ENCODE measurements at places on chromosomes 2 and 18.

- DNase-seq: peak; percentile 92
Measured at GRCh38 chr2:217223222-217223930, 363.5 kb upstream of the TNP1 start.

DNA sequence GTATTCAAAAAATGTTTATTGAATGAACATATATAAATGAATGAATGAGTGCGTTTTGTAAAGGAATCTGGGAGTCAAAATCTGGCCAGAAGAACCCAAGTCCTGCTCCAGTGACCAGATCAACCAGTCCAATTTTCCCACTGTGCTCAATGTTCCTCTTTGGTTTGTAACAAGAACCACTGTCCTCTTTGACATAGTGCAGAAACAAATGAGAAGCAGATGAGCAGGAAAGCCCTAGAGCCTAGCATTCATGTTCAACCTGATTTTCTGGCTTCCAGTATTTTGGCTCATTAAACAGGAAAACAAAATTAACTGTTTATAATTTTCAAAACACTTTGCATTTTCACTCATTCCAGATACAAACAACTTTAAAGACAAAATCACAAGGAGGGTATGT, 23.2 kb downstream of the FAM124B start:
- DNase-seq: no peak

DNA sequence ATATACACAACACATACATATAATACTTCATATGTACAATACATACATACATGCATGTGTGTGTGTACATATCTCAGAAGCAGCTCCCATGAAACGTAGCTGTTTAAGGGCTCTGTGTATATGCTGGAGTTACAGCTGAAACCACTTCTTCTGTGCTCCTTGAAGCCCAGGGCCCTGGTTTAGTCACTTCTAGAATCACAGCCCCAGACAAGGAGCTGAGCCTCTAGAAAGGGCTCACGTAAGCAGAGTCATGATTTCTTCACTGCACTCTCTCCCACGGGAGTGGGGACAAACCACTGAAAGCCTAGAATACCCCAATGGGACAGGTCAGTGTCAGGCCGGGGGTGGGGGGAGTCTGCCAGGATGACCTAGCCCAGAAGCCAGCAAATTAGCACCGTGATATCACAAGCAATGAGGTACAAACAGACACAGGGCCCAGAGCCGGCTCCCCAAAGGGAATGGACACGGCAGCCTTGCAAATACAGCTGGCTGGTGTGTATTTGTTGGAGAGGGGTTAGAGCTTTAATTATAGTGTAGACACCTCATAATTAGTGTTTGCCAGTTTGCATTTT, 90.3 kb downstream of the C1QL2 start:
- DNase-seq: no peak

DNA sequence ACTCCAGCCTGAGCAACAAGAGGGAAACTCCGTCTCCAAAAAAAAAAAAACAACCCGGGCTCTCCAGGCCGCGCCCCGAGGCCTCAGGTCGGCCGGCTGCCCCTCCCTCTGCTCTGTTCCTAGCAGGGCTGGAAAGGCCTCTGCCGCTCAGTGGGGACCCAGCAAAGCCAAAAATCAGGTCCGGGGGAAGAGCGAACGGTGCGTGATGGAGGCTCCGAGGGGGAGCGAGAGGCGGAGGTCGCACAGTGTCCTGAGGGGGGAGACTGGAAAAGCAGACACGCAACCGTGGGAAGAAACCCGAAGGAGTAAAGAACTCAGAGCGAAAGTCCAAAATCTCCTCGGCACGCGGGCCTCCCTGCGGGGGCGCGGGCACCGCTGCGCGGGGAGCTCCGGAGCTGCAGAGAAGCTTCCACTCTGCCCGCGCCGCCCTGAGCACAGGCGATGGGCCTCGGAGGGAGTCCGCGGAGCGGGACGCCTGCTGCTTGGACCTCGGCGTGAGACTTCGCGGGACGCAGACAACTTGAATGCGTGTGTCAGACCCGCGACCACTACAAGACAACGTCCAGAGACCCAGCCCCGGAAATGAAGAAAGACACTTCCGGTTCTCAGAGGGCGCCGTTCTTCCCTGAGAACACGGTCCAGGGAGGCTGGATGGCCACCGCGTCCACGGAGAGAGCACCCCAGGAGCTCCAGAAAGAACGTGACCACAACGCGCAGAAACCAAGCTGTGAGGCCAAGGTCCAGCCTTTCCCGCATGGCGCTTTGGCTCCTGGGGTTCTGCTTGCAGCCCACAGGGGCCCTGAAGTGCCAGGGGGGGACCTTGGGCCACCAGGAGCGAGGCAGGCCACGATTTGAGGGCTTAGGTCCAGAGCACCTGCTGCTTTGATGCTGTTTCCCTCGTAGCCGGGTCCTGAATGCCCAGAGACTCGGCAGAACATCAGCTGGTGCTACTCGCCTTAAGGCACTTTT, 219.8 kb downstream of the DPP10 start:
- no peak for DNase-seq

GRCh38 chr2:73972846-73973245, 11.9 kb upstream of the TET3 start:
- DNase-seq: no peak

DNA sequence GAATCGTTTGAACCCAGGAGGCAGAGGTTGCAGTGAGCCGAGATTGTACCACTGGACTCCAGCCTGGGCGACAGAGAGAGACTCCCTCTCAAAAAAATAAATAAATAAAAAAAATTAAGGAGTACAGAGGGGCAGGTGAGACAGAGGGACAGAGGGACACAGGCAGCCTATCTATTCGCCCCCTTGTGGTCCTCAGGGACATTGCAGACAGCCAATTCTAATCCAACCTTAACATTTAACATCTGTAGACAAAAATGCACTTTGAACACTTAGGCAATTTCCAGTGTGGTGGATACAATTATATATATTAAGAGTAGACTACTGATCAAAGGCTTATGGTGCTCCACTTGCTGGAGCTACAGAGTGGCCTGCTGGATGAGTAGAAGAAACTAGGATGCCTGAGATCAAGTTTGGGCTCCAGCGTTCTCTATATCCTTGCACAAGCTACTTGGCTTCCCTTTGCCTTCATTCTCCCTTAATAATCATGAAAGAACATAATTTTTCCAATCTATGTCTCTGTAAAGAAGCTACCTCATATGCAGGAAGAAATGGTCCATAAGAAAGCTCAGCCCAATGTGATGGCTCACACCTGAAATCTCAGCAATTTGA, 8.2 kb upstream of the SMARCAL1 start:
- DNase-seq: peak; percentile 63

DNA sequence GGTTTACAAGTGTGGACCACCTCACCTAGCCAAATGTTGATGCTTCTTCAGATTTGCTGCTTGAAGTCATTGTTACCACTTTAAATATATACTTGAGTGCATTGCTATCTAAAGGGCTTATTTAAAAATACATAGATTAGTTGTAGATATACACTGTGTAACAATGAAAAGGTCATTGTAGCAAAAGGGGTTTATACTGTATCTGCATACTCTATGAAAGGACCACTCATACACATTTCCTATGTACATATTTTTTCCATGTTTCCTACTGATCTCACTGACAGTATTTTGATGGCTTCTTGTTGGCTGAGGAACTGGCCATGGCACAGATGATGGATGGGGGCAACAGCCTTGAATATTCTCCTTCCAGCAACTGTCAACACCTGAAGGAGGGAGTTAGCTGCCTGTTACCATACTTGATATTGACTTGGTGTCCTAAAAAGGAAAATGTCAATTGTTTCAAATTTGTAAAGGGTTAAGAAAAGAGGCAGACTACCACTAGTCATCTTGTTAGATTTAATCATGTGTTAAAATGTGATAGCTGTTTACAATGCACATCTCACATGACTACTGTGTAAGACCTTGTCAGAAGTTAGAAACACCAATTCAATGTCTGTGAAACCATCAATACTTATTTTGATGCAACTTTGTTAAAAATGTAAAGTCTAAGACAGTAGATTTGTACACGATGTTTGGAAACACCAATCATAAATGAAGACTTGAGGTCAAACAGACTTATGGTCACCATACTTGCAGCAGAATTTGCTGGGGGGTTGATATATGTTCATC, 33.5 kb downstream of the RAB10 start:
- no peak for DNase-seq
